Neuronal stem cell (in vitro differentiated cells): ENCODE measurements at places on chromosomes 12 and 14.
A peak's percentile ranks its signal among the peaks of the same experiment; 100 is the strongest.

- DNase-seq, result no peak
Measured at GRCh38 chr12:69595689-69596088, 10.4 kb downstream of the CCT2 start.

- DNase-seq, result no peak
Measured at GRCh38 chr12:5461966-5462365, 30.1 kb downstream of the NTF3 start.

DNA sequence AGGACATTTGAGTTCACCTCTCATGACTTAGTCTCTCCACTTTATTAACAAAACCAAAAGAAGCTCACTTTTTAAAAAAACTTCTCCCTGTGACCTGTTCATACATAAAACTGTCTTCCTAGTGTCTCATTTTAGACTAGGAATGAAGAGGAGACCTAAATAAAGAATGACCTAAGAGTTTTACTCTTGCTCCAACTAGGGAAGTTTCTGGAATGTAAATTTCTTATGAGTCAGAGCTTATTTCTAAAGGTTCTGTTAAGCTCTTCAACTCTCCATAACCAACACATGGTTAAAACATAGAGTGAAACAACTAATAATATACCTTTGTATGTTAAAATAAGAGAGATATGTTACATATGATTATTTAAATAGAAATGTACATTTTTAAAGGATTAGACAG is 369.8 kb downstream of the EMP1 start:
- DNase-seq, result no peak

DNA sequence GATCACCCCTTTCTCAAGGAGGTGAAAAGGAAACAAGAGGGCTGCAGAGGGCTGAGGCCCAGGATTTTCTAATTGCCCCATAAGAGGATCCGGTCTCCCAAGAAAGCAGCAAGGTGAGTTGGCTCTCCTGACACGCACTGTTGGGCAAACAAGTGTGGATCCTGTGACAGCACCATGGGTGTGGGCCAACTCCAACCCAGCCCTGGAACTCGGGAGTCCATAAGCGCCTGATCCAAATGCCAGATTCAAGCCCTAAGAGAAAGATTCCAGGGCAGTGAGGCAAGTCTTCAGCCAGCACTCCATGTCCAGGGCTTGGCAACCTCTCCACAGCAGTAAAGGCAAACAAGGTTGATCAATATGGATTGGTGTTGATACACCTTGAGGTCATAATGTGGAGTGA is 33.1 kb downstream of the KCNA5 start:
- no peak for DNase-seq

DNA sequence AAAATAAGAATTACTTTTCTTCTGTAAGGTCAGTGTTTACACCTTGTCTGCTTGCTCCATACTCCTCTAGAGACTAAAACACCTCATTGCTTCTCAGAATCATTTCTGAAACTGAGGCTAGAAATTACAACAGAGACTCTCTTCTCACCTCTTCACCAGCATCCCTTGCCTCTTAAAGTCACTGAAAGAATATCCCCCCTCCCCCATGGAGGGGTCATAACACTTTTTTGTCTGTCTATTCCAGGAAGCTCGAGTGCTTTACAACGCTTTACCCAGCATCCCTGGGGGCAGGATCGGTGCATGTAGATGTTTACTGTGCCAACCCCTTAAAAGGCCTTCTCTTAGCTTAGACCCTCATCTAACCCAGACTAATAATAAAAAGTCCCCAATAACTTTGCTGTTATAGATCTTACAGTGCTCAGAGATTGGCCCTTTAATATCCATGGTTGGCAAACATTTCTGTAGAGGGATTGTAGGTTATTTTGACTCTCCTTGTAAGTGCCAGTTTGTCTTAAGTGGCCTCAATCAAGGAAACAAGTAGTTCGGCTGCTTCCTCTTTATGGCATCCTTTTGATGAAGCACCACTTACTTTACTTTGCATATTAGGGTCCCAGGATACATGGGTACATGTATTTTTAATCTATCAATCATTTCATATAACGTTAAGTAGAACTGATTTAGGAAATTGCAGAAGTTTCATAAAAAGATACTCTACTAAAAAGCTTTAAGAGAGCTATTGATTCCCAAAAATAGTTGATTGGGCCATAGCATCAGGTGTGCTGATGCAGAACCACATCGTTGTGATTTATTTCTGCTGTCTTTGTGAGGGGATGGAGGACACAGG is 29.3 kb downstream of the PRKCH start:
- no peak for DNase-seq

- DNase-seq, result no peak
Measured at GRCh38 chr12:71763677-71764379, 9.2 kb downstream of the RAB21 start.

GRCh38 chr12:120142231-120142877 is 25.8 kb upstream of the RAB35 start:
- DNase-seq, result no peak

- no peak for DNase-seq
Measured at GRCh38 chr14:61215222-61216020, 65.7 kb downstream of the TMEM30B start.

GRCh38 chr12:56413392-56413791 is 35.8 kb downstream of the TIMELESS start:
- no peak for DNase-seq

DNA sequence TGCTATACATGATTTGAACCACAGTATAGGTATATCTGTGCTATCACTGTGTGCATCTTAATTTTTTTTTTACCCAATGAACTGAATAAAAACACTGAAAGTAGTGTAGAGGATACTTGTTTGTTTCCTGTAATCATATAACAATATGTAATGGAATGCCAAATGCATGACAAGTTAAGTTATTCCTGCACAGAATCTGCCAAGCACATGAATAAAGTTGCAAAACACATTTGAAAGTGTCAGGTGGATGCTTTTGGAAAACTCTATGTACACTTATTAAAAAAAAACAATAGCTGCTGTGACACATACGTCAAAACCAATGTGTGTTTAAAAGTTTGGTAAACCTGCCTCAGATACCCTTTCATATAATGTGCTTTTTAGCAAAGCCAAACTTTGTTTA is 1638.1 kb upstream of the SEL1L start:
- DNase-seq, result no peak

- DNase-seq, result peak; percentile 38
Measured at GRCh38 chr14:78758333-78758732, 588.2 kb downstream of the NRXN3 start.

- DNase-seq, result peak; percentile 31
Measured at GRCh38 chr12:77049767-77050353, 15.5 kb downstream of the E2F7 start.

GRCh38 chr14:33567023-33567728 is 383.7 kb downstream of the EGLN3 start:
- DNase-seq, result no peak
